ENCODE measurements at places on chromosomes 2 and 18.

DNA sequence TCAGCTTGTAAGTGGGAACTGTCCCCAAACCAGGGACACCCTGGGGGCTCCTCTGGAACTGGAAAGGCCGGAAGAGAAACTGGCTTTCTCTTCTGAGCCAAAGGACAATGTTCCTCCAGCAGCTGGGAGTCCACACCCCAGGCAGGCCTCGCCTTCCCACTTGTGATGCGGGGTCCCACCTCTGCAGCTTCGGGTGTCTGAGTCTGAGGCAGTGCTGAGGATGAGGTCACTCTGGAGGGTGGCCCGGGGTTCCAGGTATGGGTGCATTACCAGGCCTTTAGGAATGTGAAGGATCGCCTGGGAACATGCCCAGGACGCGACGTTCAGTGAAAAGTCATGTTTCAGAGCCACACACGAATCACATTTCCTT is 18.2 kb upstream of the BOK start:
- no peak for DNase-seq

GRCh38 chr2:200421270-200421669 is 88.6 kb downstream of the KCTD18 start:
- DNase-seq, result no peak

DNA sequence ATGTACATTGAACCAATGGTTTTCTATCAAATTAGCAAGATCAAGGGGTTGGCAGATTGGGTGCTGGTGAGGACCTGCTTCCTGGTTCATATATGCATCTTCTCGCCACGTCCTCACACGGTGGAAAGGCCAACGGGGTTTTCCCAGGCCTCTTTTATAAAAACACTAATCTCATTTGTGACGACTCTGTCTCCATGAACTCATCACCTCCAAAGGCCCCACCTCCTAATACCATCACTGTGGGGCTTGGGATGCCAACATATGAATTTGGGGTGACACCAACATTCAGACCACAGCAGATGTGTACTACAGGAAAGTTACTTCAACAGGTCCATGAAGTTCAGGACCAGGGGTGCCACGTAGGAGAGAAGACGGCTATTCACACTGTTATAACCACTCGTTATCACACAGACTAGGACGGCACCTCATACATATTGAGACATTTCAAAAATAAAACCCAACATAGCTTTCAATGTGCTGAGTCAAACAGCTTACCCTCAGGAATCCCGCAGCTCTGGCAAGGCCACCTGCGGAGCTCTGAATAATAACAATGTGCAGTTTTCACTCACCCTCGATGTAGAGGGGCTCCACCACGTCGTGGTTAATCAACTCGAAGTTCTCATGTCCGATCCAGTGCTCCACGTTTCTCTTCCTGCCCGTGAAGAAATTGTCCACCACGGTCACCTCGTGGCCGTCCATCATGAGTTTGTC is 49.3 kb downstream of the UXS1 start:
- no peak for DNase-seq

GRCh38 chr2:235669983-235670962 is 176.4 kb downstream of the AGAP1 start:
- DNase-seq, result no peak

GRCh38 chr2:236857246-236857645 is 228.4 kb upstream of the COPS8 start:
- no peak for DNase-seq

DNA sequence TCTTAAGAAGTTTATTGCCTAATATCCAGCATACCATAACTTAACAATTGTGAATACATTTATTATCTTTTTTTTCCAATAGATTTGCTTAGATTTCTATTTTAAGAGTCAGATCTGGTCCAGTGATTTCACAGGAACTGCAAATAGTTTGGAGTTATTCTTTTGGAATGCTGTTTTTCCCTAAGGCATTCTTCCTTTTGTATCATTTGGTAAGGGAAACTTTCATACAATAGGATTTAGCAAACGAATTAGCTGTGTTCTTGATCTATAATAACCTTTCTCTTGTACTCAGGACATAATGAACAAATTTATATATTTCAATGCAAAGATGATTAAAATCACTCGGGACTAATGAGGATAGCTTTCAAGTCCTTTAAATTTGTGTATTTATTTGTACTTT is 201.6 kb downstream of the ERBB4 start:
- no peak for DNase-seq

DNA sequence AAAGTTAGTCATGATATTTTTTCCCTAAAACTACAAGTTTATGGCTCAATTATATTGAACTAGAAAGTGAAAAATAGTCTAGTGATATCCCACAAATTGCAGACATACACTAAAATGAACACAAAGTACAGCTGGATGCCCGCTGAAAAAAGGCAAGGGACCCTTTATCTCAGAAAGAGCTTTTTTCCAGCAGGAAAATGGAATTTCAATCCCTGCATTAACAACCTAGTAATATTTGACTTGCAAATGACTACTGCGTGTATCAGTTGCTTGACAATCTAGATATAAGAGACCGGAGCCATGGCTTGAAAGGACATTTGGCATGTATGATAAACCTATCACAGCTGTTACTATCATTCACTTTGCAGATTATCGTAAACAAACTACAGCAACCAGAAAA is 49.1 kb downstream of the LRPPRC start:
- no peak for DNase-seq

- no peak for DNase-seq
Measured at GRCh38 chr18:58285449-58286130, 241.6 kb downstream of the NEDD4L start.

Data from amygdala (tissue), 56 donors.